Cardiac fibroblast (primary cell): ENCODE measurements at places on chromosomes 5 and 9.
A peak's percentile ranks its signal among the peaks of the same experiment; 100 is the strongest.

DNA sequence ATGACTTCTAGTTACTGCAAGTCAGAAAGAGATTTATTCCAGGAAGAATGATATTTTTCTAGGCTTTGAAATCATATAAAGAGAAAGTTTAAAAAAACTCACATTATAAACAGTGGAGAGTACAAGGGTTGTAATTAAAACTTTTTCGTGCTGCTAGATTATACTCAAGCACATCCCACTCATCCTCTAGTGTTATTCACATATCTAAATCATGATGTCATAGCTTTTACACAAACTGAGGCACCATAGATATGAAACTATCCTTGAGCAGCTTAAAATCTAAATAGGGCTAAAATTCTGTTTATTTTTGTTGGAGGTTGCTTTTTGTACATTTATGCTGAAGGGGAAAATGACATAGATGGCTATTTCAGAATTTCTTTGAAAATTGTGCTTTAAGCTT lies 30.0 kb downstream of the TENT2 start:
- DNase-seq = no peak

- no peak for DNase-seq
These were observed 221.2 kb upstream of the ANKRD55 start for GRCh38 chr5:56454219-56454862.

GRCh38 chr5:151216781-151217180 lies 7.1 kb downstream of the CCDC69 start:
- no peak for DNase-seq

DNA sequence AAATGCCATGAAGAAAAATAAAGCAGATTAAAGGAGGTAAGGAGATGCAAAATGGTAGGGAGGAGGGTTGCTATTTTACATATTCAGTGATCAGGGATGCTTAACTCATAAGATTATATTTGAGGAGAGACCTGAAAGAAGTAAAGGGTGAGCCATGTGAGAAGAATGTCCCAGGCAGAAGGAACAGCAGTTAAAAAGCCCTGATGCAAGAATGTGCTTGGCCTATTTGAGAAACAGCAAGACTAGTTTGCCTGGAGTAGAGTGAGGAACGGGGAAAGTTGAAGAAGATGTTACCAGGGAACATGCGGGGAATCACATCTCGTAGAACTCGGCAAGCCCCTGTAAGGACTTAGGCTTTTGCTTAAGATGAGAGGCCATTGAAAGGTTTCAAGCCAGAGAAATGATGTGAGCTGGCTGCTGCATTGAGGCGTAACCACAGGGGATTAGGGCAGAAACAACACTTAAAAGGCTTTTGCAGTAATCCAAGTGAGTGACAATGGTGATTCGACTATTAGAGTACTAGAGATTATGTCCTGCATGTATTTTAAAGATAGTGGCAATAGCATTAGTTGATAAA lies 198.7 kb downstream of the VPS13A start:
- DNase-seq = peak; percentile 56

DNA sequence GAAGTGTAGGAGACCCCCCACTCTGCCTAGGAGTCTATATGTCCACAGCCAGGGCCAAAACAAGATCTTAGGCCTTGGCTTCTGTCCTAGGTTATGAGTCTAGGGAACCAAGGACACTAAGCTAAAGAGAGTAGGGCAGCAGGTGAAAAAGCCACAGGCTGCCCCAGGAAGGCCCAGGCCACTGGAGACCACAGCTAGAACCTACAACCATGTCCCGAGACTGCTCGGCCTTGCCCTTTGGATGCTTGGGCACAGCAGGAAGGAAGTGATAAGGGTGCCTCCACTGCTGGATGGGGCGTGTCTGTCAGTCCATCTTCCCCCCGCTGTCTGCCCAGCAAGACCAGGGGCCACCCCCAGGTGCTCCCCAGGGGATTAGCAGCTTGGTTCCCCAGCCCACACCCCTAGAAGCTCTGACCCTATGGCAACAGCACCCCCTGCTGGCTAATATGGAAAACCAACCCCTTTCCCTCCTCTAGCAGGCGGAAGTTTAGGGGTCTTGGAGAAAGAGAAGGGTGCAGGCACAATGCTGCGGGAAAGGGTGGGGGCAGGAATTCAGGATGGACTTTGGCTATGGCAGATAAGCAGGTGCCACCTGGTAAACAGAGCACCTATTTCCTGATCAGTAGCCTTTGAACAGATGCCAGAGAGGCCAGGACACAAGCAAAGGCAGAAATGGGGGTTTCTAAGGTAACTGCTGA lies 10.5 kb upstream of the IRF1 start:
- peak; percentile 76 for DNase-seq

DNA sequence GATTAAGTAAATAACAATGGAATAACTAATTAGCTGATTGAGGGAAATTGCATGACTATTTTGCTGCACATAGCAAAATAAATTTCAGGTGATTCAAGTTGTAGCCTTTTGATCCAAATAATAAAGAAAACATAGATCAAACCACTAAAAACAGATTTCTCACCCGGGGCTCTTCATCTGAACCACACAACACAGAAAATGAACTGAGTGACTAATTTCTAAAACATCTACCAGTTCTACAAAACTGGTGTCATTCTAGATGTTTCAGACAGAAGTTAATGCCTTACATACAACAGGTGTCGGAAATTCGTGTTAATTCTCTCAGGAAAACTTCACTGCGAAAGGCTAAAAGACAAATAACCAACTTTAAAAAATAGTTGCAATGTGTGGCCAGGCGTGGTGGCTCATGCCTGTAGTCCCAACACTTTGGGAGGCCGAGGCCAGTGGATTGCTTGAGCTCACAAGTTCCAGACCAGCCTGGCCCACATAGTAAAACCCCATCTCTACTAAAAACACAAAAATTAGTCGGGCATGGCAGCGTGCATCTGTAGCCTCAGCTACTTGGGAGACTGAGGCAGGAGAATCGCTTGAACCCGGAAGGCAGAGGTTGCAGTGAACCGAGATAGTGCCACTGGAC lies 6.9 kb downstream of the PROP1 start:
- DNase-seq = no peak

GRCh38 chr5:65952259-65952658 lies 25.9 kb downstream of the ERBIN start:
- no peak for DNase-seq

- DNase-seq = no peak
These were observed 51.8 kb upstream of the FOXI1 start for GRCh38 chr5:170053896-170054295.

GRCh38 chr9:37471942-37472684 lies 6.9 kb upstream of the ZBTB5 start:
- peak; percentile 90 for DNase-seq

GRCh38 chr9:81566074-81566698 lies 123.2 kb downstream of the TLE1 start:
- DNase-seq = no peak

GRCh38 chr5:174175716-174176268 lies 130.3 kb downstream of the NSG2 start:
- DNase-seq = no peak

DNA sequence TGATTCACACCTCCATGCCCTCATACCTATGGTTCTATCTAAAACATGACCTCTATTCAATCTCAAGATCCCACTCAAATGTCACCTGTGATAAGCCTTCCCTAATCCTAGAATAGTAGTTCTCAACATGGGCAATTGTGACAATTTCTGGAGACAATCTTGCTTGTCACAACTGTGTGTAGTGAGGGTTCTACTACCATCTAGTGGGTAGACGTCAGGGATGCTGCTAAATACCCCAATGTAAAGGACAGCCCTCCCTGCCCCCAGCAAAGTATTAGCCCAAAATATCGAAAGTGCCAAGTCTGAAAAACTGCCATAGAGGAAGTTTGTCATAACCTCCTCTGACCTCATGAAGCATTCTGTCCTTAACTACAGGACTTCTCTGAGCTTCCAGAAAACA lies 32.0 kb downstream of the TBCA start:
- no peak for DNase-seq

DNA sequence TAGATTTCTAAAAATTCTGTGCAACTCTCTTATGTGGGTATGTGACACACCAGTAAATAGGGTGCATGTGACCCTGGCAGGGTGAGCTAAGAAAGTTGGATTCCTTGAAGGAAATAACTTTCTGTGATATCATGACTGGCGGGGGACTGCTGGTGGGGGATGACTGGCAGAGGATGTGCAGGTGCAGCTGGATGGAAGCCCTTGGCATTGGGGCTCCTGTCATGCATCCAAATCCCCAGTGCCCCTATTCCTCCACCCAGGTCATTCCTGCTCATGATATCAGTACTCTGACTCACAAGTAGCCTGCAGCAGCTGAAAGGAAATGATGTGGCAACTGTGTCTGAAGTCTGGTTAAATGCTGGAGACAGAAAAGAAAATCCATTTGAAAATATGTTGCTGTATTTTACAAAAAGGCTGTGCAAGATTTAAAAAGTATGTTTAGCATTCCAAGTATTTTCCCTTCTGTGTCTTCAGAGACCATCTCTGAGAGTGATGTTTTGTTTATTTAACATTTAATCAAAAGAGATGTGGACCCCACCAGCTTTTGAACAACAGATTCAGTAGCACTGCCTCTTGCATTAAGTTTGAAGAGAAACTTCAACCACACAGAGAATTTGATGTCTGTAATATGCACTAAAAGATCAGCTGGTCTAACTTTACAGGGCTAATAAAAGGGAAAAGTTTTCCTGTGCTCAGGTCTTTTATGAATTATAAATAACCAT lies 17.9 kb upstream of the ZSWIM6 start:
- DNase-seq = peak; percentile 87

- DNase-seq = no peak
These were observed 97.7 kb upstream of the HCN1 start for GRCh38 chr5:45793638-45794532.

- DNase-seq = no peak
These were observed 108.8 kb downstream of the SLC12A2 start for GRCh38 chr5:128192368-128192767.
